Nephron progenitor cell (in vitro differentiated cells): ENCODE measurements at places on chromosomes 7 and 10.

DNA sequence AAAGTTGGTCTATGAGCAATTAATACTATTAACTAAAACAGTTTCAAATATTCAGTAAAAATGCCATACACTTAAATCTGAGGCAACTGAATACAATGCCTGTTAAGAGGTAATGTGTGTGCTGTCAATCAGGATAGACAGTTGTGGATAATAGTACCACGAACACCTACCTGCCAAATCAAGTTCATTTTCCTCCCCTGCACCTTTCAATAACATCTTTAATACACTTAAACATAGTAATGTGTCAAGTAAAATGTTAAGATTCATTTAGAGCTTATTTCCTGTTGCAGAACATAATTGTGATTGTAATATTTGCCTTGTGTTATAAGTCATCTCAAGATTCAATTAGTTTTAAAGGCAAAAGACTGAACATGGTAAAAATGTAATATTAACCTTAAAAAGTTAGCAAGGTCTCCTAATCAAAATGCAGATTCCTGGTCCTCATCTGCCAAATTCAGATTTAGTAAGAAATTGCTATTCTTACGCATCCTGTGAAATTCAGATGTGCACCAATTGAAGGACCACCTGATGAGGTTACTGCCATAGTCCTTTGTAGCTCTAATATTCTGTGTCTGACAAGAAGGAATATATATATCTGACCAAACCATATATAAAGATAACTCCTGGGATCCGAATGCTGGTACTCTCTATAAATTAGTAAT is 37.1 kb downstream of the COL1A2 start:
- no peak for DNase-seq

GRCh38 chr7:43648473-43649406 is 65.8 kb downstream of the STK17A start:
- DNase-seq, result no peak

GRCh38 chr10:75070476-75070875 is 41.0 kb upstream of the SAMD8 start:
- no peak for DNase-seq

GRCh38 chr7:139068544-139069399 is 32.9 kb upstream of the ZC3HAV1L start:
- no peak for DNase-seq

- DNase-seq, result no peak
Observed at GRCh38 chr10:87750817-87751216, 67.2 kb downstream of the ATAD1 start.

- no peak for DNase-seq
Observed at GRCh38 chr10:11578802-11579255, 32.6 kb downstream of the USP6NL start.

- DNase-seq, result no peak
Observed at GRCh38 chr7:43877968-43878864, 8.9 kb upstream of the MRPS24 start.

GRCh38 chr10:35722636-35723035 is 80.5 kb upstream of the FZD8 start:
- DNase-seq, result no peak

DNA sequence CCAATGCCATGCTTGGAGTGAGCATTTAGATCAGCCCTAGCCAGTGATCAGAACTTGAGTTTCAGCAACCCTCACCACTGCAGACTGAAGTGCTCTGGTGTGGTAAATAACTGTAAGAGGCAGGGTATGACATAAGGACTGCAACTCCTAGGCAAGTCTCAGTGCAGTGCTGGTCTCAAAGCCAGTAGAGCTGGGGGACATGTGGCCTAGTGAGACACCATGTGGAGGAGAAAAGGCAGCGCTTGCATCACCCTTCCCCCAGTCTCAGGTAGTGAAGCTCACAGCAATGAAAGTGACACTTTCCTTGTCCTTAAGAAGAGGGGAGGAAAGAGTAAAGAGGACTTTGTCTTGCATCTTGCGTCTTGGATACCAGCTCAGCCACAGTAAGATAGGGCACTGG is 386.8 kb upstream of the POT1 start:
- DNase-seq, result peak; percentile 16

DNA sequence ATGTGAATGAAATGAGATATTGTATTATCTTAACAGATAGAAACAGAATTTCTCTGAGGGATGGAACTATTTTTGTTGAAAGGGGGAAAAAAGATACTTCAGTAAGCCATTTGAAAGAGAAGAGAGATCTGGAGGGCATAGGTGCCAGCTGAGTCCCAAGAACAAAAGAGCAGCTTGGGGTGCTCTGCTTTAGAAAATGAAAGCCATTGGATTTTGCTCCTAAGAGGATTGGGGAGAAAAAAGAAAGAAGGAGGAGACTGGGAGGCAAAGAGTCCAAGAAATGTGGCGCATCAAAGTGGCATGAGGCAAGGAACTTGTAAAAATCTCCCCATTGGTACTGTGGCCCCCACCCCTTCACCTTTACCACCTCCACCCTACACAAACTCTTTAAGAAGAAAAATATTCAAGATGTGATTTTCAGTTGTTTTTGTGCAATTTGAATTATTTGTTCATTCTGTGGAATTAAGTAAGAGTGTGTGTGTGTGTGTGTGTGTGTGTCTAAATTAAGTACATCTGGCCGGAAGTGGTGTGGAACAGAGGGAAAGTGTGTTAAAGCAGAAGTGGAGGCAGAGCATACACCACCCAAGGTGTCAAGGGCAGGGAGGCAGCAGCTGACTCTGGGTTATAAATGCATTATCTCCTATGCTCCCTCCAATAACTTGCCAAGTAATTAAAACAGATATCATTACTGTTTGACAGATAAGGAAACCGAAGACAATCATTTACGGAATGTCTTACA is 9.9 kb upstream of the GNAI1 start:
- DNase-seq, result no peak

DNA sequence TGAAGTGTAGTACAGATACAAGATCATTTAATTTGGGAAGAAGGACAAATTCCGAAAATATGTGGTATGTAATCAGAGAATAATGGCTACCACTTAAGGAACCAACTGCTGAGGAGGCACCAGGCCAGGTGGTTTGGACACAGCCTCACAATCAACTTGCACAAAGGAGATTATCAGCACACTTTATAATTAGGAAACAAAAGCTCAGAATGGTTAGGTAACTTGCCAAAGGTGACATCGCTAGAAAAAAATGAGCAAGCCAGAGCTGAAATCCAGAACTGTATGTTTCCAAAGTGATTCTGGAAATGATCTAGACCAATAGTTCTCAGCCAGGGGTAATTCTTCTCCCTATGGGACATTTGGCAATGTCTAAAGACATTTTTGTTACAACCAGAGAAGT is 36.6 kb downstream of the ERCC6 start:
- no peak for DNase-seq

DNA sequence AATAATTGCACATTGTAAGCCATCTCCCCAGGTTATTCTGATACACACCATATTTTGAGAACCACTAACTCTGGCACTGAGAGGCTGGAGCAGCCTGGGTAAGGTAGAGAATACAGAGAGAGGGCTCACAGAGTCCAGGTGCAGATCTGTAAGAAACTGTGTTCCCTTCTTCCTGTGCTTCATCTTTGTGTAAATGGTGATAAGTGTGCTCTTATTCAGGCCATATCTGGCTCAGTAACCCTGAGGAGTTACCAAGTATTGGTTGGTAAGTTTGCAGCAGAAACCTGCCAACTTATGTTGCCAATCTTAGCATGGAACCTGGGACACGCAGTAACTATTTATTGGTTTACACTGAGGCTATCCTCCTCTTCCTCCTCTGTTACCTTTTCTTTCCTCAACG is 16.2 kb upstream of the ICA1 start:
- DNase-seq, result no peak

DNA sequence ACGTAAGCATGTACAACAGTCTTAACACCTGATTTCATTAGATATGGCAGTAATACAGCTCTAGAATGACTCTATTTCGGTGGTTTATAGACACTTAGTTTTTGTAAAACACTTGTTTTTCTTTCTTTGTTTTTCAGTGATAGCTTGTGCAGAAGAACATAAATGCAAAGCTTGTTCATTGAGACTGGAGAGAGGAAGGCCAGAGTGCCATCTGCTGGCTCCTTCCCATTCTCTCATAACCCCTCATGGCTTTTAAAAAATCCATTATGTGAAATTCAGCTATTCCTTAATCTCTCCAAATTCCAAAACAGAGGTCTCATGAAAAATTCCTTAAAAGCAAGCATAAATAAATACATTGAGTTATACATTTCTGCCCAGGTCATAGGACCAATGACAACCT is 76.3 kb downstream of the CACNB2 start:
- DNase-seq, result no peak

DNA sequence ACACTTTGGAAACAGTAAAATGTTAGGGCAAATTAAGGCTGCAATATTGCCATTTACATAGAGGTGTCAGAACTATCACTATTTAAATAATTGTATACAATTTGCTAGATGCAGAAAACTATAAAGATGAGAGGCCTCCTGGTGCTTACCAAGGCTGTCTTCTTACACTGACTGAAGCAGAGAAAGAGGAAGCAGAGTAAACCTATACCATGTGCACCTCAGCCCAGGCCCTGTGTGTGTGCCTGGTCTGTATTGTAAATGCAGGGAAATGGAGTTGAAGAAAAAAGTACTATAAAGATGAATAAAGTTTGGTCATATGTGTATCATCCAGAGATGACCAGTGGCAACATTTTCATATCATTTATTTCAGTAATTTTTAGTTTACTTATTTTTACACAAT is 29.2 kb downstream of the ELMO1 start:
- no peak for DNase-seq

DNA sequence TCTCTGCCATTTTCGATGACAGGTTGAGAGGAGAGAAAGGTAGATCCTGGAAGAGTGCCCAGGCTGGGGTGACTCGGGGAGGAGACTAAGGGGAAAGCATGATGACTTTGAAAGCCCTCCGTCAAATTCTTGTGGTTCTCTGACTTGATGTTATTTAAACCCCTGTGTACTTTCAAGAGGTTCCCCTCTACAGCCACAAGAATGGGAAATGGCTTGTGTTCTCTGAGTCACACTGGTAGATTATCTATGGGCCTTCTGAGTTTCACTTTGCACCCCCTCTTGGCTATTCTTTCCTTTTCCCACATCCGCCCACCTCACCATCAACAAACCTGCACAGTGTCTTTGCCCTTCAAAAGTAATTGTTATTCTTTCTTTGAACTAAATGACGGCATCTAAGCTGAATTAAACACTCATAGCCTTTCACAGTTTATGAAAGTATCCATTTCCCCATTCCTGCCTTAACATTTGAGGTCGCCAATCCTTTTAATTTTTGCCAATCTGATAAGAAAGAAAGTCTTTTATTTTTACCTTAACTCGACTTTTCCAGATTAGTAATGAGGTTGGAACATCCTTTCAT is 24.1 kb downstream of the PRF1 start:
- DNase-seq, result no peak

DNA sequence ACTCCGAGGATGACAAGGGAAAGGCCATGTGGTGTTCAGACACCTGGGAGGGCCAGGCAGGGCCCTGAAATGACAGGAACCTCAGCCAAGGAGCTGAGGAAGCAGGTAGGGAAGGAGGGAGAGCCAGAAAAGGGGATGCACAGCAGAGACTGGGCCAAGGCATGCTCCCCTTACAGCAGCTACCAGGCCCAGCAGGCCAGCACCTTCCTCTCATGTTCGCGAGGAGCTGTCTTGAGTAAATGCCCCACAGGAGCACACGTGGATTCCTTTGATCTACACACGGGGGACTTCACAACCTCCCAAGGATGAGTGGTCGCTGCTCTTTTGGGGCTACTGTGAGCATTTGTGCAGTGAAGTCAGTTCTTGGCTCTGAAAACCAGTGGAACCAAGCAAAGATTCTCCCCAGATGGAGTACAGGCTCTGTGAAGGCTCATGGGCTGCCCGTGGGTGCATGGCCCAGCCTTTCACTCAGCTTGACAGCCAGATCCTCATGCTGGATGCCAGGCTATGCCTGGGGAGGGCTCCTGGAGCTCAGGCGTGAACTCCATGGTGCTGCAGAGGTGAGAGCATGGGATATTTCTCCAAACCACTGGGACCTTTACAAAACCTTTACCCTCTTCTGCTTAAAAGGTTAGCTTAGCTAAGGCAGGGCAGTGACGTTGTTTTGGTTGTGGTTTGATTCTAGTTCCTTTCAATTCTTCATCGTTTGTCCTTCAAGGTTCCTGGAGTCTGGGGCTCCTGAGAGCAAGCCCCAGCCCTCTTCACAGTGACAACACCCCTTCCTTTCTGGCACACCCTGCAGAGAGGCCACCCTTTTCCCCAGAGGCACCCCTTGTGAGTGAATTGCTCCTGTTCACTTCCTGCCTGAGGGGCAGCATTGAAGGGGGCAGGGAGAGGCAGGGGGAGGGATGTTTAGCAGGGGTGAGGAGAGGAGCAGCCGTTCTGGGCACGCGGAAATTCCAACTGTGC is 74.2 kb upstream of the ZPBP start:
- DNase-seq, result no peak

- DNase-seq, result no peak
Observed at GRCh38 chr10:29667191-29667590, 32.4 kb upstream of the SVIL start.

- DNase-seq, result peak; percentile 77
Observed at GRCh38 chr7:151059367-151060112, at the start of gene SLC4A2. Gene SLC4A2 (plus strand): TSS chr7:151059589. CDS start chr7:151061988, 2,399 bp downstream.
